Activated CD4-positive, alpha-beta T cell treated with anti-CD3 and anti-CD28 coated beads, Interleukin-2, amount 50 U/mL, for 1 hour (primary cell): ENCODE measurements at places on chromosomes 4 and X.

DNA sequence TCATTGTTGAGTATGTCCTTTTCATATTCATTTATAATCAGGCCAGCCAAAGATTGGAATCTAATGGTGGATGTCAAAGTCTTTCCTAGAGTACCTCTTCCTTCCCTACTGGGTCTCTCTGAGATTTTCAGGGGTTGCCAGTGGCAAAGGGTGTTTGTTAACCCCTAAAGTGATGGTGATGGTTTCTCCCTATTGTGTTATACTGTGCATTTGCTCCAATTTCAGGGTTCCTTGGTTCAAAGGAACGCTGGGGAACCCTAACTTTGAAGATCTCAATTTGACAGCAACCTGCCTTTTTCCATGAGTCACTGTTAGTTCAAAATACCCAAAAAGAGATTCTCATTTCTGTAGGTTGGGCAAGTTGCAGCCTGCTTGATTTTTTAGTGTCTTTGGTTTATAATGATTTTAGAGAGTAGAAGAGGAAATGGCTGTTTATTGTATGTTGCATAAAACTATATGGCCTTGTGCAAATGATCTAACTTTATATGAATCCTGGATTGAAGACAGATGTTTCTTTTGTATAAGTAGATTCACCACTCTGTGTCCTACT lies 23.0 kb downstream of the GAB1 start:
- no peak for DNase-seq

DNA sequence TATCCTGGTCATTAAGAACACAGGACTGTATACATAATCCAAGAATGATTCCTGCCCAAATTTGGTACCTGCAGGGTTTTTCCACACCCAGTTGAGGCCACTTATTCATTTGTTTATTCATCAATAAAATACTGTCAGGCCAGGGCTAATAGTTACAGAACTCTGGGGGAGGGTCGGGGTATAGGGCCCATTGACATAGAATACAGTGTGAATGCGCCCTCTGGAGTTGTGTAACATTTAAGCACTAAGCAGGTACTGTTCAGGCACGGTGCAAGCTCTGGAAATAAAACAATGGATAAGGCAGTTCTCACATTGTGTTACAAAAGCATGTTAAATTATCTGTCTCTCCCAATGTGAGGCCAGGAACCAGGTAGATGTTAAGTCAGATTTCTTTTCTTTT lies 30.8 kb upstream of the LRBA start:
- no peak for DNase-seq

- no peak for DNase-seq
These were observed 5.7 kb downstream of the CLDN22 start for GRCh38 chr4:183314336-183314735.

DNA sequence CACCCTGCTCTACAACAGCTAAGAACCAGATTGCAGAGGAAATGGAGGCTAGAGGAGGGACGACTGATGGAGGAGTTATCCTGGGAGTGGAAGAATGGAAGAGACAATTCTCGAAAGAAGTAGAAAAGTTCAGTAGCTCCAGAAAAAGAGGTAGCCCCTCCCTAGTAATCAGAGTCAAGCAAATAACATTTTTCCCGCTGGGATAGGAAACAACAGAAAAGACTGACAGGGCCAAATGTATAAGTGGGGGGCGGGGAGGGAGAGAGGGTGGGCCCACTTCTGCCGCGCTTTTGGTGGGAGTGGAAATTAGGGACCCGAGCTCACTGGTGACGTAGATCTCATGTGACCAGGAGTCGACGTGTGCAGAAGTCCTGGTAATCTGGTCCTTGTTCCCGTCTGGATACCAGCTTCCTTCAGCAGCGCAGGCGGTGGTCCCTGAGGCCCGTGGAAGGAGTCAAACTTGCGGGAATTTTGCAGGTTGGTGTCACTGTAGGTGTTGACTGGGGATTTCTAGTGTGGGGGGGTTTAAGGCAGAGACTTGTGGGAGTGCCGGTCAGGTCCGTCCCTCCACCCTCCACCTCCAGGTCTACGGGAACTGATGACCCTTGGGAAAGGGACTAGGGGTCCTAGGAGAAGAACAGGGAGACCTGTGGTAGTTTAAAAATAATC lies at the start of gene TCEAL9:
TCEAL9 (plus strand) TSS at position 377 of the 669 bp plus-strand sequence. CDS start 1,179 bp downstream, outside the sequence.
- DNase-seq: no peak

GRCh38 chr4:183797011-183797444 lies 108.1 kb upstream of the STOX2 start:
- no peak for DNase-seq

GRCh38 chr4:27894951-27895350 lies 1034.3 kb downstream of the STIM2 start:
- no peak for DNase-seq

DNA sequence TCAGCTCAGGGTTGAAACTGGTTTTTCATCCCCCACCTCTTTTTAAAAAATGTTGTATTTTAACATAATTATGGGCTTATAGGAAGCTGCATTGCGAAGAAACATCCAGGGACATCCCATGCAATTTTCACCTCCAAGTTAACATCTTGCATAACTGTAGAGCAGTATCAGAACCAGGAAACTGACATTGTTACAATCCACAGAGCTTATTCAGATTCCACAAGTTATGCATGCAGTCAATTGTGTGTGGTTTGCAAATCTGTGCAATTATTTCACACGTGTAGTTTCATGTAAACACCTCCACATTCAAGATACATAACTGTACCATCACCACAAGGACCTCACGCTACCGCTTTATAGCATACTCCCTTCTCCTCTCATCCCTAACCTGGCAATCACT lies 97.5 kb upstream of the GATB start:
- DNase-seq: no peak

DNA sequence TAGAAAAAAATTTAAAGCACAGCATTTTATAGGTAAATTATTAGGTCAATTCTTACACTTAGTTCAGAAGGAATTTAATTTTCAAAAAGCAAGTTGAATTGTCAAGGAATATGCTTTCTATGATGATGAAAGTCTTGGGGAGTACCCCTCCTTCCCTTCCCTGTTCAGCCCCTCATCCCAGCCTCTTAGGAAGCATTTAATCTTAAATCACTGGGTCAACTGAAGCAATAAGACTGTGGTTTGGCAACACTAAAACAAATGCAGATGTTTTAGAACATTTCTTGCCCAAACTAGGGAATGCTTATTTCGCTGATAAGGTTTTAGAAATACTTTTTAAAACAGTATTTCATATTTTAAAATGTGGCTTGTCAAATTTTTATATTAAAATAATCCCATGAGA lies 19.1 kb upstream of the ARSJ start:
- DNase-seq: no peak

DNA sequence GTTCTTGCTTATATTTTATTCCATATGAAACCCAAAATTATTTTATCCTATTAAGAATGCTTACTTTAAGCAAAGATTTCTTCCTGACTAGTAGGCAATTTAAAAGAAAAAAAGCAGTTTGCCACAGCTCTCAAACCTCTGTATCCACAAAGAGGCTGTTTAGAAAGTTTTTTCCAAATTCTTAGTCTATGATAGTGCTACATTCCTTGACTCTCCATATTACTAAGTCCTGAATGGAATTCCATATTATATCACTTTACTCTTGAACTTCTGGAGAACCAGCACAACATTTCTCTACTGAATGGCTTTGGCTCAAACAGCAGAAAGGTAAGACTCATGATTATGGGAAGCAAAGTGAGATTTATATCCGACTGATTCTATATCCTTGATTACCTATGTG lies 8.3 kb downstream of the SLC10A6 start:
- DNase-seq: no peak

DNA sequence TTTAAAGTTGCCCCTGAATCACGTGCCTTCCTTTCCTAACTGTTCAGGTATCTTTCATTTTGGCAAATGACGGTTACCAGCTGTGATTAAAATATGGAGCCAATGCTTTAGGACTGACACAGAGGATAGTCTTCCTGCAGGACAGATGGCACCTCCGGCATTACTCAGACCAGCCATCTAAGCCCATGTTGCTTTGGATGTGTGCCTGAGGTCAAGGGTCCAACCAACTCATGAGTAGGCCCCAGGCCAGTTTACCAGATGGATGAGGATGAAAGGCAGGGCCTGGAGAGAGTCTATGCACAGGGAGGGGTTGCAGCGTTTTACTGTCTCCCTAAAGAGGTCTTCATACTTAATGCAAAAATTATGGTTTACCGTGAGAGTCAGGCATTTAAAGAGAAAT lies 174.0 kb upstream of the GATB start:
- DNase-seq: no peak

- DNase-seq: no peak
These were observed 12.5 kb downstream of the IRF2 start for GRCh38 chr4:184461711-184462441.

DNA sequence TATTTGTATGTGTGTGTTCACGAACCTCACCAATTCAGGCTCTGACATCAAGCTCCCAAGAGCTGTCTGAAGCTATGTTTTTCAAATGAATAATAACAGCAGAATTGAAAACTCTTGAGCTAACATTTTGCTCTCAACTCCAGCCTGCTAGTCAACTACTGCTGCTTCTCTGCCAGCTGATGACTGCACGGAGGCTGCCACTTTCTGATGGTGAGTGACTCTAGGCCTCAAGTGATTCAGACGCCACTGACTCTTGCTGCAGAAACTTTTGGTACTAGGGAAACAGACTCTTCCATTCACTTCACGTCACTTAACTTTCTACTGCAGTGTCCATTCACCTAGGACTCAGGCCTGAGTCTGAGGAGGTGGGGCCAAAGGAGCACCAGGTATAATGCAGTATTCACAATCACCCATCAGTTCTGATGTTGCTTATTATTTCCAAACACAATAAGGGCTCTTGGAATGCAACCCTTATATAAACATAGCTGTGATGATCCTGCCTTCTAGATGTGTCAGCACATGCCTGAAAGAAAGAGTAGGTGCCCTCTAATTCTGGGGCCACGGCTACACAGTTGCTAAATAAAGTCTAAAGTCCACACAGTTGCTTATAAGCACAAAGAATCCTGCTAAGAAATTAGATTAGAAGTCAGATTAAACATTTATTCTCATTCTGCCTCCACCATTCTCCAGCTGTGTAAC lies 16.0 kb downstream of the PRDM8 start:
- no peak for DNase-seq
